Sigmoid colon (tissue), 7 donors: ENCODE measurements at places on chromosomes 5 and 9. TPM values are rescaled to one million over a fixed set of nuclear protein-coding genes. Genes with fewer than 3 reads are reported as not detected.

DNA sequence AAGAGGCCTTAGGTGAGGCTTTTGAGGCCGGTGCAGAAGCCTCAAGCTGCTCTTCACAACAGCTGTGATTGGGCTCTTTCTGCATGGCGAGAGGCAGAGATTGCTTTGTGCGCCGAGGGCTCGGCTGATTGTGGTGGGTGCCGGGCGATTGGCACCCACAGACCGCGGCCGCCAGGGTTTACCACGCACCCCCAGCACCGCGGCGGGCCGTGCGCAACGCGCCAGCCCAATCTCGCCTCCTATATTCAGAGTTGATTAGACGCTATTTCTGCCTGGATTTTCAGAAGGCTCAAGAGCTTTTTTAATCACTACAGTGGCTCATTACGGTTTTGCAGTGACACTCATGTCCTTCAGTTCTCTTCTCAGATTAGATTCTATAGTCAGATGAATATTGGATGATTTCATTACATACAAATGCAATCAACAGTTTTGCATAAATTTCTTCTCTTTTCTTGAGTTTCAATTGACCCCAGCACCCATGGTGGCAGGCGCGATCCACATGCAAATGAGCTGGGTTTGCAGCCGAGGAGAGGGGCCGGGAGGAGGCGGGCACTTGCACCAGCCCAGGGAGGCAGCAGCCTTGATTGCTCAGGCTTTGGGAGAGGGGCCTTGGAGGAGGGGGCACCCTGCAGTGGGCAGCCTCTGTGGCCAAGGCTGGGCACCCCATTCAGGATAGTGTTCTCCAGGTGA lies 33.8 kb upstream of the PTGS1 start:
- no peak for DNase-seq

- peak; percentile 68 for DNase-seq
Observed at GRCh38 chr9:114958021-114958843, 27.8 kb upstream of the TNFSF8 start.

GRCh38 chr9:118558891-118559290 lies 810.3 kb downstream of the BRINP1 start:
- no peak for DNase-seq

- no peak for DNase-seq
Observed at GRCh38 chr5:78930721-78931120, 54.4 kb downstream of the ARSB start.

- no peak for DNase-seq
Observed at GRCh38 chr5:174690271-174690670, 34.1 kb upstream of the MSX2 start.

DNA sequence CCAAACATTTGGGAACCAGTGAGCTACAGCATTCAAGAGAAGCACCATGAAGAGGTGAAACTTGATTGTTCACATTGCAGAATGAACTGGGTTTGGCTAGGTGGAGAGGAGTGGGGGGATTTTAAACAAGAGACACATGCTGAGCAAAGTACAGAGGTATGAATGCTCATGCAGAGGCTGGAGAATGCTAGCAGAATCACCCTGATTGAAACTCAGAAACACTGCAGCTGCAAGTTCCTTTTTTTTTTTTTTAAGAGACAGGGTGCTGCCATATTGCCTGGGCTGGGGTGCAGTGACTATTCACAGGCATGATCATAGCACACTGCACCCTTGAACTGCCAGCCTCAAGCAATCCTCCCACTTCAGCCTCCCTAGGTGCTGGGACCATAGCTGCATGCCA lies 35.1 kb downstream of the DENND1A start:
- DNase-seq: no peak

GRCh38 chr5:116779846-116780245 lies 205.2 kb upstream of the SEMA6A start:
- no peak for DNase-seq

DNA sequence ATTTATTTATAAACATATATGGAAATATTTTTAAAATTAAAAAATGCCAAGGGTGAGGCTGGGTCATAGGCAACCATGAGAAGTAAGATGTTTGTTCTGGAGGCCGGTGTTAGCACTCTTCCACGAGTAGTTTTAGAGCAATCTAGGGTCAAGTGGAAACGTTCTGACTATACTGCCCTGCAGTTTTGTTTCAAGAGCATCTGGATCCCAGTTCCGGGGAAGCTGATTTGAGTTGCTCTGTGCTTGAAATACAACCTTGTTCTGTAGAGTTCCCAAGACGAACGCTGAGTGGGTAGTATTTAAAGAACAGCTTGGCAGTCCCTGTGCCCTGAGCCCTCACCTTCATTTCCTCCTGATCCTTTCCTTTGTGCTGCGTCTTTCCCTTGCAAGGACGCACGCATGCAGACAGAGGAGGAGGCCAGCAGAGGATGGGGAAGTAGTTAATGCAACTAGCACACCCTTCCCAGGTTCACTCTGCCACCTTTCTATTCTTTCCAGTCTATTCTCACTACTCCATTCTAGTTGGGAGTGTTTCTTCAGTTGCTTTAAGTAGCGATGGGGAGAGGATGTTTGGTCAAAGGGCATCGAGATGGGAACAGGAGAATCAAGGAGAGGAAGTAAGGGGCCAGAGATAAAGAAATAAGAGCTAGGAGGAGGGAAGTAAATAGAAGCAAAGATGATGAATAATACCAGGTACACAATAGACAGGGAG lies 68.3 kb upstream of the ZSWIM6 start:
- no peak for DNase-seq

DNA sequence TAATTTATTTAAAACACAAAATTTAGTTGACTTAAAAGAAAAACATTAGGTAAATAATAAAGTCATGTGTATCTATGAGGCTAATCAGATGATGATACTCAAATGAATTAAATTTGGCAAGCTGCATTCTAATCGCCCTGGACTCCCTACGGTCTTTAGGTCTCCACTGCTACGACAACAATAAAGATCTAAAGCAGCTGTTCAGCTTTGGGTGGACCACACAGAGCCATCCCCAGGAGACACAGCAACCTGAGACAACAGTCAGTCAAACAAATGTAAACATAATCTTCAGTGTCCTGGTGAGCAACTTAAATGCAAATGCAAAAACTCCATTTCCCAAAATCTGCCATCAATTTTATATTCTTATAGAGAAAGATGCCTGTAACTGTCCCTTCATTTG lies 65.5 kb downstream of the MCTP1 start:
- DNase-seq: no peak

- DNase-seq: peak; percentile 28
Observed at GRCh38 chr9:120403543-120403856, 176.5 kb downstream of the CDK5RAP2 start.

DNA sequence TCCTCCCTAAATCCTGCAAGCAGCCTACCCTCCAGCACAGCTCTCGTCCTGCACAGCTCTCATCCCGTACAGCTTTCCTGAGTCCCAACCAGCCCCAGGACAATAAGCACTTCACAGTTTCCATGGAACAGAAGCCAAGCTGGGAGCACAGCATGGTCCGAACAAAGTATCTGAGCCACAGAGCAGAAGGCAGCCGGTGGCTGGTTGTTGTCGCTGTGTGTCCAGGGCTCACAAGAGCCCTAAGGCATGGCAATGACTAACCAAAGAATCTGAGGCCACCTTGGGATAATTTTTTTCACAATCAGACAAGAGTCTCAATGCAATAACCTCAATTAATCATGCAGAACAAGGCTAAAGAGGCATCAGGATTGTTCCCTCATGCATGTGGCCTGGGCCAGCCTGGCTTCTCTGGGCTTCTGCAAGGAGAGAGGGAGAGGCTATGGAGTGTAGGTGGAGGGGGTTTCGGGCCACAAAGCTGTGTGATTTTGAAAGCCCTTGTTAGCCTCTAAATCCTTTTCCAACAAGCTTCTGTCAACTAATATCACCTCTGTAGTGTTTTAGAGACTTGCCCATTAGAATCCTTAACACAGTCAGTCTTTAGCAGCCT lies 323.4 kb downstream of the PIK3R1 start:
- DNase-seq: no peak

- DNase-seq: no peak
Observed at GRCh38 chr9:130663258-130663976, 977 bp upstream of the PRDM12 start.

GRCh38 chr9:86977205-86977835 lies 30.0 kb upstream of the GAS1 start:
- no peak for DNase-seq

DNA sequence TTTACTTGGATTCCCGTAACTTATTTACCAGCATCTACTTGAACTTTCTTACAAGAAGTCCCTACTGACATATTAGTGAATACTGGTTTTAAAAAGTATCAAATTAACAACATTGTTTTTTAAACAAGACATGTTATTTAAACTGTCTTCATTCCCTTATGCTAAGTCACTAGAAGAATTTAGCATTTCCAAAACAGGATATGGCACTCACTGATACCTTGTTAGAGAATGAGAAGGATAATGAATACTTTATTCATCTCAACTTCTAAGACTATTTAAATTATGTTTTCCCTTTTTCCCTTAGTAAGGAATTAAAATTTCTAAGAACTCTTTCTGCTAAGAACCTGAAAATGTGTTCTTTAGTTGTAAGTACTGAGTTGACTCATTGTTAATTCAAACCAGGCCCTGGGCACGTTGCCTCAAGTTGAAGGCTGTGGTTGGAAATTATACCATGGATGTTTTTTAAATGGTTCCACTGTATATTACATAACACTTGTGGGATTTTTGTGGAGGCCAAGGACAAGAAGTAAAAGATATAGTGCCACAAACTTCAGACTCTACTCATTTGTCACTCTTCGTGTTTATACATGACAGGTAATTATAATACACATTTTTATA lies 219.0 kb upstream of the EDIL3 start:
- no peak for DNase-seq

GRCh38 chr9:93236541-93237206 lies 52.7 kb downstream of the WNK2 start:
- no peak for DNase-seq

- no peak for DNase-seq
Observed at GRCh38 chr5:59003124-59003523, 420.2 kb downstream of the RAB3C start.

- no peak for DNase-seq
Observed at GRCh38 chr5:77321793-77322394, 111.4 kb downstream of the PDE8B start.

GRCh38 chr9:70113403-70114022 lies 69.9 kb downstream of the MAMDC2 start:
- peak; percentile 78 for DNase-seq

DNA sequence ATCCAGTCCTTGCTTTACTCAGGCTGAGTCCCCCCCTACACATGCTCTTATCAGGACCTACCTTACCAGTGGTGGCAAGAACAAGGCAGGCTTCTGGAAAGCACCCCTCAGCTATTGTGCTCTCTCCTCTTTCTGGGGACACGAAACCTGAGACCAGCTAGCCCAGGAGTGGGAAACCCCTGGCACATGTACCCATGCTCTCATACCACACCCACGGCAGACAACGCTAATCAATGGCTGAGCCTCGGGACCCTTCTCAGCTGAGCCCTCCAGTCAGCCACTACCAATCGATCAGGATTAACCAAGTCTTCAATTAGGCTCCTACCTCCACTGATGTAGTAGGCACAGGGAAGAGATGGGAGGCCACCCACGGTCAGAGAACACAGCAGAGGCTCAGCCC lies 65.1 kb downstream of the VAV2 start:
- no peak for DNase-seq

DNA sequence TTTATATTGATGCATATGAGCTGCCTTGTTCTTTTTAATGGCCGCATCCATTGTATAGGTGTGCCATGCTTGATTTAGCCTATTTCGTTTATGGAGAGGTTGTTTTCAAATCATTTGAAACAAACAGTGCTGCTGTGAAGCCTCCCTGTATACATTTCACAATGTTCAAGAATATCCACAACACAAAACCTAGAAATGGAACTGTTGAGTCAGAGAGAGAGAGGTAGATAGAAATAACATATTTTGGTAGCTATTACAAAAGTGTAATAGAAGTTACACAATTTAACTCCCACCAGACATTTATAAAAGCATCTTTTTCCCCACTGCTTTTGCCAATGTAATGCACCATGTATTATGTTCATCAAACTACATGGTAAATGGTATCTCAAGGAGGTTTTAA lies 82.0 kb downstream of the FRMD3 start:
- DNase-seq: no peak

The SMU1 gene
- 8.4 TPM for polyA plus RNA-seq

The SV2C gene
- 0.31 TPM for polyA plus RNA-seq

The FER gene
- 1.2 TPM for polyA plus RNA-seq

The INSL4 gene
- polyA plus RNA-seq: not detected

The MEIKIN gene
- polyA plus RNA-seq: not detected
